ENCODE measurements at places on chromosomes 2 and 18.

DNA sequence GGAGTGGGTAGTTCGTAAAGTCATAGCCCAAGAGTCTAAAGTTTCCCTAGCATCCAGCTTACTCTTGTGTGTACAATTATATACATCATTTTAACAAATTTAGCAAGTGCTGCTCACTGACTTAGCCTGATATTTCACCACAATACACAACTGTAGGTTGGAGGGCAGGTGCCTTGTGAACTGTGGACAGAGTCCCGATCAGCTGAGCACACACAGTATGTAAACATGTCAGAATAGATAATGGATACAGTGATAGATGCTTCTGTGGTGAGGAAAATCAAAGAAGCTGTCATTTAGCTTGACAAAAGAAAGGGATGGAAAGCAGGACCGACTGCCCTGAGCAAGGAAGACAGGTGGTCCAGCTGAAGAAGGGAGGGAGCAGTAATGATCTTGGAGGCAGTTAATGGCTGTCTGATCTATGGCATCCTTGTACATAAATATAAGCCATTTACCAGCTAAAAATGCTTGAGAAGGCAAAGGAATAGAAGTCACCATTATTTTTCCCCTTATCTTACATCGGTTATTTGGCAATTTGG, 372.8 kb upstream of the UBE2E3 start:
- peak; percentile 38 for DNase-seq

- no peak for DNase-seq
These were observed 12.0 kb downstream of the GPR35 start for GRCh38 chr2:240637116-240637900.

DNA sequence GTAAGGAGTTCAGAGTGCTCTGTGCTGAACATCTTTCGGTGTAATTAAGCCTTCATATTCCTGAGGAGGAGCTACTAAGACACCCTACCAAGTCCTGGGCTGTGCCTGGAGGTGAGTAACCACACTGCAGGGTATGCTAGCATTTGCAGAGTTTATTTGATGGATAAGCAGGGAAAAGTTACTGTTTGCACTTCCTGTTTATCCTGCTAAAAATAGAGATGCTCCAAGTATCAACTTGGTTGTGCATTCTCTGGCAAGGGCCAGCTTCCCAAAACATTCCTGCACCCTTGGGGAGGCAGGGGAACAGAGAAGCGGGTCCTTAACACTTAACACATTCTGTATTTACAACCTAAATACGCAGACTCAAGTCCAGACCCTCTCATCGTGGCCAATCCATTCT, 49.8 kb downstream of the PARD6G start:
- no peak for DNase-seq

DNA sequence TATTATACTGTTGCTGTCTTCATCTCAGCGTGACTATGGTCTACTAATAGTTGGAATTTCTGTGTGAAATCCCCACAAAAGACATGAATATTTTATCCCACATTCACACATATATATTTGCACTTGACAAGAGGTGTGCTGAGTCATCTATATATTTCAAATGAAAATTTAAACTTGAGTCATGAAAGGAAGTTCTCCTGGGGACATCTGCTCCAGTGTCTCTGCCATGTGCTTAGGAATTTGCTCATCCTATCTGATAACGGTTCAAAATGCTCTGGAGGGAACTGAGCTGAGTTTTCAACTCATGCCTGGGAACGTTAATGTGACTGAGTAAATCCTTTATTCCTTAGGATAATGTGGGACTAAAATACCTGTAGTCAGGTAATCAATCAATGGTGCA, 326.2 kb upstream of the MEX3C start:
- DNase-seq, result no peak

GRCh38 chr2:29249666-29250253, 134.5 kb downstream of the CLIP4 start:
- no peak for DNase-seq

DNA sequence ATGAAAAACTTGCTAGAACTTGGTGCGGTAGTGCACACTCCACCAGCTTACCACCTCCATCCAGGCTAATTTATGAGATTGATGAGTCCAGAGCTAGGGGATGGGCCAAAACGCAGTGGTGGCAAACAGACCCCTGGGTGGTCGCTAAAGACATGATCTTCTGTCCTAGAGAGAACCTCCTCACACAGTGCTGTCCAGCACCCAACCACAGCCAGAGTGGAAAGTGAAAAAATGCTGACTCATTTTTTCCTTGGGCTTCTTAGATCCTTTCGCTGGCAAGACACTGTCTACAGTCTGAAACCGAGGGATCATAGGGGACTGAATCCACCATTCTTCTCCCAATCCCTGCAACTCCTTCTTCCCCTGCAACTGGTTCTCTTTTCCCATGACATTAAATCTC, 4.1 kb downstream of the ANTXR1 start:
- no peak for DNase-seq

GRCh38 chr2:96153291-96153713, 8.1 kb upstream of the DUSP2 start:
- no peak for DNase-seq

DNA sequence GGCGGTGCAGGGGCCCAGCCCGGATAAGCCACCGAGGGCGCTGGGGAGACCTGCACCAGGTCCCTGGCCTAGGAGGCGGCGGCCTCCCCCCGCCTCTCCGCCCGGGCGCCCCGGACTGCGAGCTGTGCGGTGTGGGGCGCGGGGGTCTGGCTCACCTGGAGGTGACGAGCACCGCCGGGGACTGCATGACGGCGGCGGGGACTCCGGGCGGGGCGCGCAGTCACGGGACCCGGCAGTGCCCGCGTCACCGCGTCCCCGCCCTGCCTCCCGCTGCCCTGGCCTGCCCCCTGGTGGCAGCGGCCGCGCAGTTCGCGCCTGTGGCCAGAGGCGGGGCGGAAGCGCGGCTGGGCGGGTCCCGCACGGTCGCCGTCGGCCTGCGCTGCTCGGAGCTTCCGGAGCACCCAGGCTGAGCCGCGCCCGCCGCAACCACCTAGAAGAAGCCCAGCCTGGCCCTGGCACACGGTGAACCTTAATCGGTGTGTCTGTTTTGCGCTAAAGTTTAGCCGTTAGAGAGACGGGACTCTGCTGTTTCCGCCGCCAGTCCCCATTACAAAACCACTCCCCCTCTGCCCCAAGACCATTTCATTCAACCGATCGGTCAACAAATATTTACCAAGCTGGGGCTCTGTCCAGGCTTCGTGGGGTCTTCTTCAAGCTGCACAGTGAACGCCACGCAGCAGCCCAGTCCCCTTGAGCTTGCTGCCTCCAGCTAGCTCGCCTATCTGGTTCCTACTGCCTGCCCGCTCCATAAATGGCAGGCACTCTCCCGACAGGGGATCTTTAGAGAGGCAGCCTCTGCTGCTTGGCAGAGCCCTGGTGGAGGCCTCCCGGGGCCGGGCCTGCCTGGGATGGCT, at the start of gene HS1BP3:
Gene HS1BP3, minus strand, starts transcription at position 222 of the 854 bp plus-strand sequence. Its CDS starts 35 bp downstream, at position 187.
- DNase-seq, result peak; percentile 44

- DNase-seq, result peak; percentile 12
These were observed 190.4 kb downstream of the FMNL2 start for GRCh38 chr2:152525277-152525838.

GRCh38 chr2:28187186-28187585, 205.5 kb upstream of the FOSL2 start:
- no peak for DNase-seq

GRCh38 chr18:6929370-6930102, 188.1 kb downstream of the LAMA1 start:
- no peak for DNase-seq

- no peak for DNase-seq
These were observed 9.4 kb upstream of the GNLY start for GRCh38 chr2:85684806-85685205.

DNA sequence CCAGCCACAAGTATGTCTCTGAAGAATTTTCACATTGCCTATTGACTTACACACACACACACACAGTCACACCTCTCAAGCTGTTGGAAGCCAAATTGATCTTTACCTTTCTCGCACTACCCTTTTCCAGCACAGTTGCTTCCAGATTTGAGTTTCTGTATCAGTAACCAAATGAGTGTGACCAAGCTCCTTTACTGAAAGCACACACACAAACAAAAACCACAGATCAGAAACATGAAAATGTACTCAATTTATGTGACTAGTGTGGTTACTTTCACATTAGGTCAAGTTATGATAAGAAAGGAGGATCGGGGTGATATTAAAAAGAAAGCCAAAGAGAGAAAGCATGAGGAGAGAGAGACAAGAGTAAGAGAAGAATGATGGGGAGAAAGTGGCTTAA, 993.9 kb upstream of the POU3F3 start:
- DNase-seq, result no peak

- DNase-seq, result no peak
These were observed 24.6 kb upstream of the CASP10 start for GRCh38 chr2:201158111-201158929.

- no peak for DNase-seq
These were observed 260.8 kb downstream of the TGIF1 start for GRCh38 chr18:3710712-3711301.

DNA sequence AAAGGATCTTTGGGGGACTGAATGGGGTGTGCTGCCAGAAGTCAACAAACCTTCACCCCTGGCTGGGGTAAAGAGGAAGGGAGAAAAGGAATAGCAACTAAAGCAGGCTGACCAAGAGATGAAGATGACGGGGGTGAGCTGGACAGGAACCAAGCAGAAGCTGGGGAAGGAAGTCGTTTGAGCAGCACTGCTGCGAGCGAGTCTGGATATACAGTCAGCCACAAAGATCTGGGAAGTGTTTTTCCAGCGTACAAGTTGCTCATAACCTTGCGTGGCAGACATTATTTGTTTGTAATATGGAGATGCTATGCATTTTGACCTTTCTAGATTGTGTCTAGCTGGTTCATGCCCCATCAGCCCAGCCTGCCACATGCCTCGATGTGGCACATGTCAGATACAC, 71.2 kb downstream of the EIF2AK3 start:
- no peak for DNase-seq

- DNase-seq, result no peak
These were observed 12.3 kb upstream of the SNTG2 start for GRCh38 chr2:938181-939005.

GRCh38 chr2:236376566-236377244, 112.5 kb upstream of the ASB18 start:
- DNase-seq, result no peak

GRCh38 chr2:152492911-152493310, 157.9 kb downstream of the FMNL2 start:
- no peak for DNase-seq

GRCh38 chr2:19971691-19972090, 18.2 kb downstream of the WDR35 start:
- no peak for DNase-seq

- no peak for DNase-seq
These were observed 56.3 kb downstream of the RAPGEF4 start for GRCh38 chr2:172791953-172792352.

DNA sequence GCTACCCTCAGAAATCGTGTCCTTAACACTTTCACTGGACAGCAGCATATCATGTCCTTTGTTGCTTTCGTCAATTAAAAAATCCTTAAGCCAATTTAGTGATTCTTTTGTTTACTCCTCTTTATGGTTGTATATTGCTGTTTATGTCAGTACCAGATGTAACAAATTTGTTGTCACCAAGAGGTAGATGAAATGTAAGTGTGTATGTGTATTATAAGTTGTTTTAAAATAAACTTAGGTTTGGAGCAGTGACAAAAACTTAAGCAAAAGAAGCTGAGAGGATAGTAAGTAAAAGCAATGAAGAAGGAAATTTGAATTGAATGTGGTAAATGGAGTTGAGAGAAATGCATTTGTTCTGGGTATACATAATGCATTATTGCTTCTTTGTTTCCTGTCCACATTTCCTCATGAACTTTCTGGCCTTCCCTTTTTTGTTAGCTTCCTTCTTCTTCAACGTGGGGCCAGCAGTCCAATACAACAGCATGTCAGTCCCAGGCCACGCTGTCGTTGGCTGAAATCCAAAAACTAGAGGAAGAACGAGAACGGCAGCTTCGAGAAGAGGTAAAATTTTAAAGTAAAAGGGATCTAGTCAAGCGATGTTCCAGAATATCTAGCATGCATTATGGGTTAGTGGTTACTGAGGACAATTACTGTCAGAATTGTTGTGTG, 30.5 kb upstream of the SNORC start:
- DNase-seq, result no peak

- DNase-seq, result no peak
These were observed 679.3 kb downstream of the ZEB2 start for GRCh38 chr2:143840601-143841000.

GRCh38 chr18:56166914-56167313, 471.5 kb downstream of the TXNL1 start:
- no peak for DNase-seq

DNA sequence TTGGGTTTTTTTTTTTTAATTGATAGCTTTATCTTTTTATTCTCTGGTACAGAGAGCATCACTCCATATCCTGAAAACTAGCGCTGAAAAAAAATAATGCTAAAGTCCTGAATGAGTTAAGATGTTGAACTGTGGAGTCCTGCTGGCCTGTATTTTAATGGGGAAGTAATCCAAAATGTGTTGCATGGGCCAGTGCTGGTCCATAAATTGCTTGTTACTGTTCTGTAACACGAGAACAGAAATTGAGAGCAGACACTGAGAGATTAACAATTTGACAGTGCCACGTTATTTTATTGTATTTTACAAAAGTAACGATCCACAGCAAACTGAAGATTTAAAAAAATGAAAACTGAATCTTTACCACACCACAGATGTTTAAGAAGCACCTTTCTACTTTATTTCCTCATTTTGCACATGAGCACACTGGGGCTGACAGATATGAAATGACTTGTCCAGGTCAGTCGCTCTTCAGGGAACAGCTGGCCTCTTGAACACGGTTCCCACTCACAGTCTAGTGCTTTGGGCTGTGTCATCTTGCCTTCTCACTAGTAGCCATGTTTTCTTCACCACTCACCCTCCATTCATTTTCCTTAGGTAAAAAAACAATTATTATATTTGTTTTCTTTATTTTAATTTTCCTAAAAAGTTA, 35.3 kb downstream of the ZCCHC2 start:
- no peak for DNase-seq

DNA sequence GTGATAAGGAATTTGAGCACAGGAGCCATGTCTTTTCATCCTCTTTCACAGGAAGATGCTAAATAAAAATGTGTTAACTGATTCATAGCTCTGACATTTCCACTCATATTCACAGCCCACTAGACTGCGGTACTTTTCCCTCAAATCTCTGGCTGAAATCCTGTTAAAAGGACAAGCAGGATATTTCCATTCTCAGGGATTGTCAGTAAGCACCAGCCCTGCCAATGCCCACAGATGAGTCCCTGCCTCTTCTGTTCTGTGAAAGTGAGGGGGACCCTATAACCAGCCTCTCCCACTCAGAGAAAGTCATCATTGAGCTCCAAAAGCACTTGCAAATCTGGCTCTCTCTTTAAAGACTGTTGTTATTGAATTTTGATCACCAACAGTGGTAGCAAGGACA, 440.5 kb downstream of the SETBP1 start:
- no peak for DNase-seq

Measured in NCI-H1092 (cell line).